BJ (cell line): ENCODE measurements at places on chromosomes 1 and 21.

GRCh38 chr1:219445864-219446263 lies 167.0 kb downstream of the ZC3H11B start:
- no peak for DNase-seq

GRCh38 chr1:235841938-235842545 lies 24.7 kb downstream of the LYST start:
- no peak for DNase-seq

DNA sequence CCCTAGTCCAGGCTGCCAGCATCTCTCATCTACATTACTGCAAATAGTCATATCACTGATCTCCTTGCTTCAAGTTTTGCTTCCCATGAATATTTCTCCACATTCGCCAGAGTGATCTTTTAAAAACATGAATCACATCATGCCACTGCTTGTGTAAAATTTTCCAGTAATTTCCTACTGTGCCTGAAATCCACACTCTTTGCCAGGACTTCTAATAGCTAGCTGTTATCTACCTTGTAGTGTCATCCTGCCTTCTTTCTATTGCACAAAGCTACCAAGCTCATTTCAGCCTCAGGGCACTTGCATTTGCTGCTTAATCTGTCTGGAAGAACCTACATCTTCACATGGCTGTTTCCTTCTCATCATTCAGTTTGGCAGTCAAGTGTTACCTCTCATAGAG lies 33.9 kb upstream of the ZNF362 start:
- DNase-seq, result no peak

DNA sequence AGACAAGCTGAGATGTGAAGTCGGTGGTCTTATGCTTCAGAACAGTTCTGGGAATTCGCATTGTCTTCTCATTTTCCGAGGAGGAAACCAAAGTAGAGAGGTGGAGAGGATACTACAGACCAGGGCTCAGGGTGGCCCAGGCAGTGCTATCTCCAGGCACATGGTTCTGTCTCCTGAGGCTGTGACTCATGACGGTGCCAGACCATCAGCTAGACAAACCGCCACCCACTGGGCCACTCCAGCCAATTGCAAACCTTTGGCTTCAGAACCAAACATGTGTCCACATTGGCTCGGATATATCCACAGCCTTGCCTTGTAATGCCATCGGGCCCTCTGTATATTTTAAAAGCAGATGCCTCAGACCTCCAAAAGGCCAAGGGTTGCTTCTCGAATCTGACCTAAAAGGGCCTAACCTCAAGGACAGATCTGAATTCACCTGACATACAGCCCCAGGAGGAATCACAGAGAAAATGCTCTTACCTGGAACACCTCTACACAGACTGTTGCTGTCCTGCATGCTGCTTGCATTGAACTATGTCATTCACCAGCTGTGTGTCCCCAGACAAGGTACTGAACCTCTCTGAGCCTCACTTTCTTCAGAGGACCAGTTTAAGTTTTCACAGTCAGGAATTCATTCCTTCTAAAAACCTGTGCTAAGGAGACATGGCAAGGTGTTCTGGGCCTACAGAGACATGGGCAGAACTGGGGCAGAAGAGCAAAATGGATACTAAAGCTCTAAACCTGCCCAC lies 224.9 kb upstream of the JUN start:
- no peak for DNase-seq

DNA sequence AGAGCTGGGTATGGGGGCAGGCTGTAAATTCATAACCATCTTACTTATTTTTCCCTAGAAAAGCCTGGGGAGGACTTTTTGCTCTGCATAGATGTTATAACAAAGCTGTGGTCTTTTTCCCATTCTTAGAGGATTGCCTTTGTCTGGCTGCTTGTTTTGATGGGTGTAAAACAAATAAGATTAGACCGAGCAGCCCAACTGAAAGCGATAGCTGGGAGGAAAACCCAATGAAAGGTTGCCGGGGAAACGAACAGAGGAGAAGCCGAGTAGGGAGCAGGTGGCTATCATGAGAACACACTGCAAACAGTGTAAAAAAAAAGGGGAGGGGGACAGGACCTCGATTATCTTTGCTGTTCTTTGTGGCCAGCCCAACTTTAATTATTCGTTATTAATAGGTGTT lies 1.9 kb downstream of the ELAVL4 start:
- DNase-seq, result no peak

DNA sequence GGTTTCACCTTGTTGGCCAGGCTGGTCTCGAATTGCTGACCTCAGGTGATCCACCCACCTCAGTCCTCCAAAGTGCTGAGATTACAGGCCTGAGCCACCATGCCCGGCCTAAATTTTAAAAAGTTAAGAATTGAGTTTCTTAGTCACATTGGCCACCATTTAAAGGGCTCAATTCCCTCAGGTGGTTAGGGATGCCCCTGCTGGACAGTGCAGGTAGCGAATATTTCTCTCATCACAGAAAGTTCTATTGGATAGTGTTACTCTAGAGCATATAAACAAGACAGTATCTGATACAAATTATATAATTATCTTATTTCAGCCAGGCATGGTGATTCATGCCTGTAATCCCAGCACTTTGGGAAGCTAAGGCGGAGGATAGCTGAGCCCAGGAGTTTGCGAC lies 320.2 kb downstream of the ZP4 start:
- no peak for DNase-seq

DNA sequence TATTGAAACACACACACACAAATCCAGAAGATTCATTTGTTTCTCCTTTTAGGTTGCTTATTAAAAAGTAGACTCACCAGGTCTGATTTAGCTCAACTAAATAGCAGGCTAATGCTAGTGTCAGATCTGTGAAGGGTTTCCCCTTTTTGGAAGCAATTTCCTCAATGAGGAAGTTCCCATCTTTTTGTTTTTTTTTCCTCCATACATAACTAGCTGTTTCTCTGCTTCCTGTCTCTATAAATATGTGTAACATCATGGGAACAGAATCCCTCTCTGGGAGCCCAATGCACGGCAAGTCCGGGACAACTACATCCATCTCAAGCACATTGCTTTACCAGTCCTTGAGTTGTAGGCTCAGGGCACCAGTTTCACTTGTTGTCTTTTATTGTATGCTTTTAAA lies 1421.1 kb downstream of the PLA2G4A start:
- DNase-seq, result no peak

DNA sequence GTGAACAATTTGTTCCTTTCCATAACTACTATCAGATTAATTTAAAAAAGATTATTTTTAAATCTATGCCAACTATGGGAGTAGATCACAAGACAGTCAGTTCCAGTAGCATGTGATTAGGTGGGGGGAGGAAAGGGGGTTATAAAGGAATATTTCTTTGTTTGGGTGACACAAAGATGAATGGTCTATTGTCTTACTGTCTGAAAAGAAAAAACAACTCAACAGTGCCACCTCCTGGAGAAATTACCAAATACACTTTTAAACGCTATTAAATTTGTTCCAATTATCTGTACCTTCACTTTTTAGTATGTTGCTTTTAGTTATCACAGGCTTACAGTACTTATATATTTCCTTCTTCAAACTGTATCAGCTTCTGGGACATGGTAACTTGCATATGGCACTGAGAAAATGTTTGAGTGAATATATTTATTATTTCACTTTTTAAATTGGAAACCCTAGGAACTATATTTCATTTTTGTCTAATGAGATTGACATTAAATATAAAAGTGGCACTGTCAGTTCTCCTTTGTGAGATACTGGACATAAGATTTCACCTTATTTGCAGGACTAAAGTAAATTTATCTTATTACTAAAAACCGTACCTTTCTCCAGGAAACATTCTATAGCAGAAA lies 1.7 kb upstream of the SORT1 start:
- DNase-seq, result no peak

GRCh38 chr1:205237526-205238484 lies 10.1 kb downstream of the TMCC2 start:
- DNase-seq, result no peak

DNA sequence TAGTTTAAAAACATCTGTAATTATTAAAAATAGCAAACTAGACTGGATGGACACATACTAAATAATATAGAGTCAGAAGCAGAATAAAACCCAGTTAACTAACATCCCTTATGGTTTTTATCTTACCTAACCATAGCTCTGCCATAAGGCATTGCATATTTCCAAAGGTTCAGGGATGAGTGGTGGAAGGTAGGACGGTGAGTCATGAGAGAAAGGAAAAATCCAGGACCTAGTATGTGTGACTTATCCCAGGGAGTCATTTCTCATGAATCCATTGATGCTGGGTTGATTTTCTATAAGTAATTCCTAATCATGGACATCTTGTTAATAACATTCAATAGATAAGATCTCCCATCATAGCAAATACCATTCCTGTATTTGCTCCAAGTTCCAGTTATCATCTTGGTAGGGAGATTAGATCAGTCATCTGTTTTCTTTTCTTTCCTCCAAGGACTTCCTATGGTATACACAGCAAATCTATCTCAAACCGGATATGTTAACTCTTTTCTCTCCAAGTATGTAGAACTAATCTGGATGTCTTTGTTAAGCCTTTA lies 490.7 kb upstream of the B3GALT2 start:
- DNase-seq, result no peak

DNA sequence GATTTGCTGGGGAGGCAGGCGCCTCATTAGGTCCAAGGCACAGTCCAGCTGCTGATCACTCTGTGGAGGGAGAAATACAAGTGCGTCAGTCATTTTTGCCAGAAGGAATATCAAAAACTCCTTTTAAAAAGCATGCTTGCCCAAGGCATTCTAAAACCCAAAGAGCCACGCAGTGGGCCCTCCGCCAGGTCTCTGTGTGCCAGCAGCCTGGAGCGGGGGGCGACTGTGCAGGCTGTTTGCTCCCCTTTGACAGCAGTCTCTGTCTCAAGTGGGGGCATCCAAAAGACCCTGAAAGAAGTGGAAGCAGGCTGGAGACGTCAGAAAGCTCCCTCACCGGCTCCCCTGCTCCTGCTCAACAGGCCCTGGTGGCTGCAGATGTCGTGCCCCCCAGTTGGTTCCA lies 65.6 kb downstream of the CAPZB start:
- DNase-seq, result no peak

DNA sequence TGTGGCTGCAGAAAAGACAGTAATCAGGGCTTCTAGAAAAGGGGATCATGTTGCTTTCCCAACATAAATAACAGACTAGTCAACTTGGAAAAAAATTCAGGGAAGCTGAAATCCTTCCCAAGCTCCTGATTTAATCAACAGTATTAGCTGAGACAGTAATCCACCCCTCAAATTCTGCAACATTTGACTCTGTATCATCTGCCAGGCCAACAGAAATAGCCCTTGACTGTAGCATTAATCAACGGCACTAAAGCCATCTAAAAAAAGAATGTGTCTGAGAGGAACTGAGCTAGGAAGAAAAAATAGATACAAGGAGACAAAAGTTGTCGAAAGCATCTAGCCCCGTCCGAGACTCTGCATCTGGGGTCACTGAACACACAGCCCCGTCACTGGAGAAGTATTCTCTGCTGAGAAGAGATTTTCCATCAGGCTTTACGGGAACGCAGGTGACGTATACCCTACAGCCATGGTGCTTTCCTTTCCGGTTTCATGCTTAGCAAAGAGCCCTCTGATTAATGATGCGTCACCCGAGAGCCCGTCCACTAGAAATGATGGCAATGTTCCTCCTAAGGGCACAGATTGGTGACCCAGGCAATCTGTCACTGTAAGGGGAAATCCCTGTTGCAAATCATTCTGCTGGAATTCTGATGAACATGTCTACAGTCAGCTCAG lies 42.1 kb upstream of the TP53BP2 start:
- peak; percentile 84 for DNase-seq

DNA sequence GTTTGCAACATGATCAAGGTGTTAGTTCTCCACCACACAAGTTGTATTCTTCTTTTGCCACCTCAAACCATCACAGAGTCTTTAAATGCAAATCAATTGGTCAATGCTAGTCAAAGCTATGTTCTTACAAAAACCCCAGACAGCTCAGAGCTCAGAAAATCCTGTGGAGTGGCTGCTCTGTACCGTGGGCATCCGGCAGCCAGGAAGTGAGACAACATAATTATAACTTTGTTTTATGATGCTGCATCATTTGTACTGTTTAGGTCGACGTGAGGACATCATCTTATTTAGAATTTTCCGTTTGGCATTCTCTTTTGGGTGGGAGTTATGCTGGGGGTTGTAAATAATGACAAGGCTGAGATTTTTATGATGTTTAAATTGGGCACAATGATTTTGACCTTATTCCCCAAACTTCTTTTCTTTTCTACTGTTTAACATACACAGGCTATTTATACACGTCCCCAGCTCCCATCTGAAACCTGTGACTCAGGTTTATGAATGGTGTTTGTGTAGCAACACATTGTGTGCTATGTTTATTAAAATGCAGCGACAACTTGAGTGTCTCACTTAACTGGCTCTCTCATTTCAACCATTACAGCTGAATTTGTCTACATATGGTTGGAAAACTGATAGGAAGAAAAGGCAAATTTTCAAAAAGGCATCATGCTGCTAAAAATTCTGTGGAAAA lies 124.0 kb downstream of the CNIH3 start:
- no peak for DNase-seq

DNA sequence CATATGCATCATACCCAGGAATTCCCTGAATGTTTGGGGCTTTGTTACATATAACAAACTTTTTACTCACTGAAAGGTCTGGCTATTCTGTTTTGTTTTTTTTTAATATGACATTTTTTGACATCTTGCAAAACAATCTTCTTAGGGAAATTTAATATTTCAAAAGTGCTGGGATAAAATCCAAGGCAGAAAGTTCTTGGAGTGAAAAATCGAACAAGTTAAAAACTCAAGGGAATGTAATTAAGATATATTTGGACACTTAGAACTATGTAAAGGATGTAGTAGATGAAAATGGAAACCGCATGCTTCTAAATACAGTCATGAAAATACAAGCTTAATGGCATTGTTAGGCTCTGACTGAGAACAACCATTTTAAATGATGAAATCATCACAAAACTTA lies 8.6 kb downstream of the CHODL start:
- no peak for DNase-seq

GRCh38 chr1:7265771-7266371 lies 480.6 kb downstream of the CAMTA1 start:
- peak; percentile 47 for DNase-seq

DNA sequence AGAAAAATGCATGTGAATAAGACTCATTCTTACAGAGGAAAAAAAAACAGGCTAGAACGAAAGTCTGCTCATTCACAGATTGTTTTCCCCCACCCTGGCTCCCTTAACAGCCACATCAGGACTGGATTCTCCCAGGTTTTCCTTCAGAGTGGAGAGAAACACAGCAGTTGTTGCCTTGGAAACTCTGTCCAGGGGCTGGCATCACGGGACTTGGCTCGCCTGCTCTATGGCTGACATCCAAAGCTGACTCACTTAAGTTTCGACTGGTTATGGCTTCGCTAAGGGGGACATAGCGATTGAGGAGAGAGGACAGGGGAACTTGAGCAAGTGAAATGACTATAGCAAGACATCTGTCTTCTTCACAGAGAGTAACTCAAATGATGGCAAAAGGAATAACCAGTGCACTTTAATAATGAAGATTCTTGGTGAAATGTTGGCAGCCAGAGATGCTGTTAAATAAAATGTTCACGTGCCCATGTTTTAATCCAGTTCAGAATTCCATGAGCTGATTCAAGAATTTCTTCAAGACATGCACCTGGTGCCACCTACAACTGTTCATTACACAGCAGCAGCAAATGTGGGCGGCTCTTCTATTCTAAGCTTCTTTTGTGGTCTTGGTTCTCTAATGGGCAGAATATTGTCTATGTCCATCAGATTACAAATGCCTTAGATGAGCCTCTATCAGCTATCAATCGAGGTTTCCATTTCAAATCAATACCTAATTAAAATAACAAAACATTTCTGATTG lies 21.8 kb downstream of the MIS18A start:
- peak; percentile 73 for DNase-seq
